ENCODE measurements at places on chromosomes 1 and 21. TPM values are rescaled to one million over a fixed set of nuclear protein-coding genes. Genes with fewer than 3 reads are reported as not detected.
A peak's percentile ranks its signal among the peaks of the same experiment; 100 is the strongest.

Gene KRTAP19-6
- not detected for total RNA-seq

Gene PRELP
- total RNA-seq, result 2.9 TPM

Gene SLC25A24
- total RNA-seq, result 47.6 TPM

Gene S100A12
- total RNA-seq, result not detected

Gene DDAH1
- 26.1 TPM for total RNA-seq

Gene ITLN2
- total RNA-seq, result not detected

Gene OPRD1
- 3.9 TPM for total RNA-seq

Gene KCNA10
- total RNA-seq, result not detected

Gene PTCH2
- total RNA-seq, result 2.0 TPM

Gene CKS1B
- 211 TPM for total RNA-seq

Gene SCAF4
- 74.3 TPM for total RNA-seq

Gene MARK1
- total RNA-seq, result 14.6 TPM

Gene LPGAT1
- total RNA-seq, result 30.3 TPM

Gene KRTAP7-1
- not detected for total RNA-seq

Gene LMX1A
- not detected for total RNA-seq

Gene BSND
- not detected for total RNA-seq

Gene NTMT2
- total RNA-seq, result not detected

- no peak overlapping the region for H3K4me3 ChIP-seq
- H3K27ac ChIP-seq, result no peak overlapping the region
- H3K27me3 ChIP-seq, result peaks cover 21% of the 10 kb centered on the region
- no peak for DNase-seq
- H3K36me3 ChIP-seq, result peaks cover 11% of the 10 kb centered on the region
Measured at GRCh38 chr1:227816750-227817446, 1.4 kb downstream of the PRSS38 start.

- peak; percentile 89 for DNase-seq
- no peaks in the 10 kb centered on the region for H3K36me3 ChIP-seq
- no peak overlapping the region for H3K4me3 ChIP-seq
Measured at GRCh38 chr1:36703526-36704208, 221.0 kb upstream of the CSF3R start.

DNA sequence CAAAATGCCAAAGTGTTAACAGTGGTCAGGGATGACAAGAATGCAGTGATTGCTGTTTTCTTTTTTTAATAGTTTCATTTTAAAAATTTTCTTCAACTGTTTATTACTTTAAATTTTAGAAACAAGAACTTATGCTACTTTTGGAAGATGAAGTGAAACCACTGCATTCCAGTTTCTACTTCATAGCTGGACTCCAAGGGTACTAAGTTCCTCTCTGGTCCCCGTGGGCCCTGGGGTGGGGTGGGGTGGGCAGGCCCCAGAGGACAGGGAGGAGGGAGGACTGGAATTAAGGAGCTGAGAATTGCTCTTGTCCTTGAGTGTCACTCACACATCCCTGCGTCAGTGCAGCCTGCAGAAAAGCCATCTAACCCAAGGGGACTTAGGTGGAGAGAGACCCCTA, 97.3 kb downstream of the RAVER2 start:
- H3K27me3 ChIP-seq, result no peaks in the 10 kb centered on the region
- peaks cover 20% of the 10 kb centered on the region for H3K36me3 ChIP-seq
- H3K27ac ChIP-seq, result no peak overlapping the region
- no peak for DNase-seq

GRCh38 chr1:71343686-71344416, 263.0 kb upstream of the ZRANB2 start:
- peaks cover 2% of the 10 kb centered on the region for H3K36me3 ChIP-seq
- no peaks in the 10 kb centered on the region for H3K4me1 ChIP-seq
- no peak overlapping the region for H3K27ac ChIP-seq
- no peak for DNase-seq

DNA sequence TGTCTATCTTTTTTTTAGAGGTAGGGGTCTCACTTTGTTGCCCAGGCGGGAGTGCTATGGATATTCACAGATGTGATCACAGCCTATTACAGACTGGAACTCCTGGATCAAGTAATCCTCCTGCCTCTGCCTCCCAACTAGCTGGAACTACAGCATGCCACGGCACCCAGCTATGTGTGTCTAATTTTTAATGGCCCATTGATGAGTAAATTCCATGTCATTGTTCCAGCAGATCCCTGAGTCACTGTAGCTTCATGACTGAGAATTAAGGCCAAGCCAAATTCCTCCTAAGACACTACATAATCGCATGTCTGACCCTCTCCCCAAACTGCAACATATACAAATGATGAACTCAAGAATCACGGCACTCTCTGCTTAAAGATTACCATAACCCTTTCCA, 84.2 kb upstream of the RGS2 start:
- H3K36me3 ChIP-seq, result peaks cover 5% of the 10 kb centered on the region
- no peak overlapping the region for H3K27ac ChIP-seq
- no peak overlapping the region for H3K4me3 ChIP-seq
- DNase-seq, result no peak
- H3K27me3 ChIP-seq, result no peaks in the 10 kb centered on the region

- no peak within 1 kb of the TSS for H3K27ac ChIP-seq
- H3K27me3 ChIP-seq, result peaks cover 2% of the 10 kb centered on the region
- no peaks in the 10 kb centered on the region for H3K36me3 ChIP-seq
- no peak within 1 kb of the TSS for H3K4me3 ChIP-seq
Measured at GRCh38 chr1:152907686-152908601, at the start of gene IVL. TSS of gene IVL (plus strand) at chr1:152908546. CDS start at chr1:152909798, 1,252 bp downstream.

DNA sequence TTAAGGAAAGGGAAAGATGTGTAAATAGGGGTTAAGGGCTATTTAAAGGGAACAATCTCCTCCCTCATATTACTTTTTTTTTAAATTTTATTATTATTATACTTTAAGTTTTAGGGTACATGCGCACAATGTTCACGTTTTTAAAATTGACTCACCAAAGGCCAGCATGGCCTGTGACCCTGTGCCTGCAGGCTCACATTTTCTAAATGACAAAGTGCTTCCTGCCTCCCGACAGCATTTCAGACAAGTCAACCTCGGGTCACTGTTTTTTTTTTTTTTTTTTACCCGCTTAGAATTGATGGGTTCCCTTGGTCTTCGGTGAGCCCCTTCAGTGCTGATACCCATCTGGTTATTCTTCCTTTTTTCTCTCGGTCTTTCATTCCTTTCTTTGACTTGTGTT, 70.4 kb upstream of the SCAF4 start:
- no peak overlapping the region for H3K27ac ChIP-seq
- DNase-seq, result no peak
- no peaks in the 10 kb centered on the region for H3K36me3 ChIP-seq
- H3K27me3 ChIP-seq, result no peaks in the 10 kb centered on the region

GRCh38 chr1:38875811-38876210, 2.7 kb upstream of the MYCBP start:
- peak overlapping the region; percentile 53 for H3K4me3 ChIP-seq
- no peaks in the 10 kb centered on the region for H3K27me3 ChIP-seq
- H3K27ac ChIP-seq, result no peak overlapping the region
- no peaks in the 10 kb centered on the region for H3K36me3 ChIP-seq
- peaks cover 17% of the 10 kb centered on the region for H3K4me1 ChIP-seq
- no peak for DNase-seq

DNA sequence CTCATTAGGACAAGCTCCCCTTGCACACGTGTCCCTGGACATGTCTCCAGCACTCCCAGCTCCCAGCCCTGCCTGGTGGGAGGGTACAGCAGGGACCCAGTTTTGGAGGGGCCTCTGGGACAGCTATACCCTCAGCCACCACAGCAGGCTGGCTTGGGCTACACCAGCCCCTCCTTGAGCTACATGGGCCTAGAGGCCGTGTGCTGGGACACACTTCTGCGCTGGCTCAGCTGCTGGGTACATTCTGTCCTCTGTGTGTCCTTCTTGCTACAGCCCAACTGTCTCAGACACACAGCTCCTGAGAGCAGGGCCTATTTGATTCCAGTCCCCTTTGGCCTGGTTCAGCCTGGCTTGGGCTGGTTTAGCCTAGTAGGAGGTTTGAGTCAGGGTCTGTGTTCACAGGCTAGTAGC, 26.7 kb downstream of the DMAP1 start:
- peak overlapping the region; percentile 92 for H3K27ac ChIP-seq
- peak overlapping the region; percentile 57 for H3K4me3 ChIP-seq
- H3K36me3 ChIP-seq, result peaks cover 11% of the 10 kb centered on the region
- no peaks in the 10 kb centered on the region for H3K27me3 ChIP-seq

GRCh38 chr1:31706384-31707058, 2.7 kb upstream of the COL16A1 start:
- H3K27ac ChIP-seq, result no peak overlapping the region
- no peaks in the 10 kb centered on the region for H3K36me3 ChIP-seq
- peaks cover 58% of the 10 kb centered on the region for H3K27me3 ChIP-seq
- H3K4me3 ChIP-seq, result no peak overlapping the region

GRCh38 chr1:119008483-119009311, 20.6 kb upstream of the TBX15 start:
- no peak overlapping the region for H3K27ac ChIP-seq
- DNase-seq, result no peak
- peaks cover 87% of the 10 kb centered on the region for H3K27me3 ChIP-seq
- peaks cover 4% of the 10 kb centered on the region for H3K36me3 ChIP-seq
- peak overlapping the region; percentile 79 for H3K4me3 ChIP-seq

- peaks cover 8% of the 10 kb centered on the region for H3K27me3 ChIP-seq
- no peaks in the 10 kb centered on the region for H3K36me3 ChIP-seq
- H3K4me3 ChIP-seq, result no peak overlapping the region
- no peak overlapping the region for H3K27ac ChIP-seq
- no peak for DNase-seq
Measured at GRCh38 chr1:7108251-7108650, 323.0 kb downstream of the CAMTA1 start.

DNA sequence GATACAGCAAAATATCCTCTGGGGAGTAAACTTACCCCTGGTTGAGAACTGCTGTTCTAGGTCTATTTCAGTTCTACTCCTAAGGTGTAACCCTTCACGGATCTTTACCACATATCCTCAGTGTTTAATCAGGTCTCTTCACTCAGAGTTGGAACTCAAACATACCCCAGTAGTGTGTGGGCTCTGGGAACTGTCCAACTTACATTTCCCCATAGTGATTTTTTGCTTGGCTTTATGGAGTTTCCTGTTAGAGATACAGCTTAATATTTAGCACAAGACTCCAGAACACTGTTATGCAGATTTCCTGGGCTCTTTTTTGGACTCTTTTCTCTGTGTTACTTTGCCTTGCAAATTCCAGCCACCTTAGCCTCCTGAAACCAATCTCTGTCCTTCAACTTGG, 26.7 kb upstream of the LIN9 start:
- DNase-seq, result no peak
- peaks cover 5% of the 10 kb centered on the region for H3K4me1 ChIP-seq
- H3K36me3 ChIP-seq, result peaks cover 3% of the 10 kb centered on the region
- H3K4me3 ChIP-seq, result no peak overlapping the region

GRCh38 chr1:186207391-186208085, 167.5 kb downstream of the TPR start:
- H3K4me3 ChIP-seq, result no peak overlapping the region
- H3K27ac ChIP-seq, result no peak overlapping the region
- H3K4me1 ChIP-seq, result peaks cover 10% of the 10 kb centered on the region
- no peaks in the 10 kb centered on the region for H3K27me3 ChIP-seq
- H3K36me3 ChIP-seq, result no peaks in the 10 kb centered on the region

DNA sequence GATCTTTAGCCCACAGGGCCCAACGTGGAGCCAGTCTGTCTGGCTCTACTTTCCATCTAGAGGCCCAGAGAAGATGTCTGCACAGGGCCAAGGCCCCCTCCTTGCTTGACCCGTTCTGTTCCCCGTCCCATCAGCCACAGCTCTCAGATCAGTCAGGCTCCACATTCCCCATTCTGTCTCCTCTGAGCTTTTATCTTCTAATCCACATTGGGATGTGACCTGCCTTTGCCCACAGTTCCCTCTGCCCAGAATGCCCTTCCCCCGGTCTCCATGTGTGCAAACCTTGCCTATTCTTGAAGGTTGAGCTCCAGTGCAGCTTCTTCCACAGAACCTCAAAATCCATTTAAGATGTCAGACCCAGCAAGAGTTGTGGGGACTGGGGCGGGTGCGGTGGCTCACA, 53.3 kb upstream of the WASF2 start:
- H3K27me3 ChIP-seq, result no peaks in the 10 kb centered on the region
- H3K4me1 ChIP-seq, result peaks cover 35% of the 10 kb centered on the region
- DNase-seq, result no peak
- peak overlapping the region; percentile 85 for H3K27ac ChIP-seq
- peaks cover 3% of the 10 kb centered on the region for H3K36me3 ChIP-seq

DNA sequence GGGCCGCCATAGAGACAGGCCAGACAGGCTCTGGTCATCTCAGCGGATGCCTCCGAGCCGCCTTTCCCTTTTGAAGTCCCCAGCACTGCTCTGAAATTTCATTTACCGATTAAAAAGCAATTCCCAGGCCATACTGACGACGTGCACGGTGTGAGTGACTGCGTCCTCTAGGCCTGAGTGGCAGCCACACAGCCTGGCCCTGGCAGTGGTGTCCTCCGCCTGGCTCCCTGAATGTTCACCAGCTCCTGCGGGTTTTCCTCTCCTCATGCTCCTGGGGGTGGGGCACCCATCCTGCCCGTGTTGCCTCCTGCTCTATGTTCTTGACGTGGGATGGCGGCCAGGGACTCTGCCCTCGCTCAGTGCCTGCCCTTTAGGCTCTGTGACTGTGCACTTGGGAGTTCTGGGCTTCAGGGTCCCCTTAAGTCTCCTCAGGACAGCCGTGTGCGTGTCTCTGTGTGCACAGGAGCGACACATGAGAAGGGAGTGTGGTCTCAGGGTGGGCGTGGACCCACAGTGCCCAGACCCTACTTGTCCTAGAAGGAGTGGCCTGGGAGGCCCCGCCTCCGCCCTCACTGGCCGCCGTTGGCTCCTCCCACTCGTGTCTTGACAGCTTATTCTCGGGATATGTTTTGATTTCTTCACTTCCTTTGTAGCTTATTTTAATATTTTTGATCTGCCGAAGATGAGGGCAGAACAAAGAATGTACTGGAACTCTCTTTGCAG, 3.6 kb downstream of the SKI start:
- no peaks in the 10 kb centered on the region for H3K27me3 ChIP-seq
- peak; percentile 49 for DNase-seq
- H3K36me3 ChIP-seq, result no peaks in the 10 kb centered on the region

DNA sequence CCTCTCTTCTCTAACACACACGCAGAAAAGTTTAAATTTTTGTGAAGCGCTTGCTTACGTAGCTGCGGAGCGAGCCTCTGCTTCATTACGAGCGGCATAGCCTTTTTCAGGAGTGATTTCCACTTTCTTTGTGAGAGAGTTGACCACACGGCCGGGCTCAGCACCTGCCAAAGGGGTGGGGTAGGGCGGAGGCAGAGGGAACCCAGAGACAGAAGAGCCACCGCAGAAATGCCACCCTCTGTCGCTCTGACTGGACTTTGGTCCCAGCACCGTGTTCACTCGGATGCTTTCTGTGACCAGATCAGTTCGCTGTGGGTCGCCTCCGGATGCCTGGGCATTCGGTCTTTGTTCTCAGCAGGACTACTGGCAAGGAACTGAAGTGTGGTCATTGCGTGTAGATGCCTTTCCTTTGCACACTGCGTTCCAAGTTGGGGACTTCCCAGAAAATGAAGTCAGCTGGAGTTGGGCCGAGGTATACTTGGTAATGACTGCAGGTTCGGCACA, 883 bp downstream of the CHODL start:
- peak overlapping the region; percentile 89 for H3K4me3 ChIP-seq
- H3K36me3 ChIP-seq, result no peaks in the 10 kb centered on the region
- H3K27me3 ChIP-seq, result peaks cover 56% of the 10 kb centered on the region
- peaks cover 5% of the 10 kb centered on the region for H3K4me1 ChIP-seq
- H3K27ac ChIP-seq, result peak overlapping the region; percentile 89

- H3K36me3 ChIP-seq, result peaks cover 10% of the 10 kb centered on the region
- H3K4me3 ChIP-seq, result no peak overlapping the region
- DNase-seq, result no peak
- H3K27ac ChIP-seq, result no peak overlapping the region
Measured at GRCh38 chr1:169196581-169196980, 90.1 kb downstream of the ATP1B1 start.
